ENCODE measurements at places on chromosomes 5 and 9.

- no peak for DNase-seq
Observed at GRCh38 chr9:20395651-20396050, 226.6 kb downstream of the MLLT3 start.

DNA sequence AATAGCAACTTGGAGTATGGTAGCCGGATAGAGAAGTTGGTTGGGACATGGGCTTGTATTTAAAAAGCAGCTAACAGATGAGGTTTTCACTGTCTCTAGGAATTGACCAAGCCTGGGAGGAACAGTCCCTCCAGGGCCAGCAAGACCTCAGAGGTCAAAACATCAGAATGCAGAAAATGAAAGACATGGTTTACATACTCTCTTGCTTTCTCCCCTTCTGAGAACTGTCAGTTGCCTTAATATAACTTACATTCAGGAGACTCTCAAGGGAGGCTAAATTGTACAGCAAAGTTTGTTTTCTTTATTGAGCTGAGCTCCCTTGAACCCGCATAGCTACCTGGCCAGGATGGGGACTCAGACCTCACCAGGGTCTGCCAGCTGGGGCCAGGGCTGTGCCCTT is 179.3 kb downstream of the GAS1 start:
- DNase-seq: no peak

DNA sequence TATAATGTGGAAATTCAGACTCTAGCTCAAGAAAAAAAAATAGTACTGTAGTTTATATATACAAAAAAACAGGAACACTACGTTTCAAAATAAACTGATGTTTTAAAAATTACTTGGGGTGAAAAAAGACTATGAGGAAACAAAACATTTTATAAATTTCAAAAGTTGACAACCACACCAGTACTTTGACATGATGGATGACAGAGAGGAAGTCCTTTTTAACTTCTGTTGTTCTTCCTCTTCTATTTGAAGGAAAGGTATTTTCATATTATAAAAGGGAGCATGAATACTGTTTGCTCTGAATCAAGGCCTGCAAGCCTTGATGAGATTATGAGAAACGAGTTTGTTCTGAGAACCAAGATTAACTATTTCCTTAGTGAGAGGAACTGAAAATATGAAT is 456.9 kb downstream of the TAF11L14 start:
- no peak for DNase-seq

DNA sequence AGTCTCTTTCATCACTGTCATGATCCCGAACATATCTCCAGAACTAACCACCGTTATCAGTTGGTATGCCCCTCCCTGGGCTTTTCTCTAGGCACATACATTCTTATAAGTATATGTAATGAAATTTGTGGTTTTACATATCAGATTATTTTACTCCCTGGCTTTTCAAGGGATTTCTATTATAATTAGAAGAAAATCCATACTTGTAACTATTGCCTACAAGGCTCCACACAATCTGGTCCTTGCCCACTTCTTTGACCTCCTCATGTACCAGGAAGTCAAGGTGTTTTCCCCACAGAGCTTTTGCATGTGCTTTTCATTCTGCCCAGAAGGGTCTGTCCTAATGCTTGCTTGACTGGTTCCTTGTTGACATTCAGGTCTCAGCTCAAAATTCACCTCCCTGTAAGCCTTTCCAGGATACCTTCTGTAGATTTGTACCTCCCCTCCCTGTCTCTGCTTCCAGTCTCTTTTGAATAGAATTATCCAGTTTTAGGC is 33.6 kb upstream of the HSD17B4 start:
- no peak for DNase-seq

GRCh38 chr9:109346904-109347303 is 26.0 kb upstream of the EPB41L4B start:
- no peak for DNase-seq

DNA sequence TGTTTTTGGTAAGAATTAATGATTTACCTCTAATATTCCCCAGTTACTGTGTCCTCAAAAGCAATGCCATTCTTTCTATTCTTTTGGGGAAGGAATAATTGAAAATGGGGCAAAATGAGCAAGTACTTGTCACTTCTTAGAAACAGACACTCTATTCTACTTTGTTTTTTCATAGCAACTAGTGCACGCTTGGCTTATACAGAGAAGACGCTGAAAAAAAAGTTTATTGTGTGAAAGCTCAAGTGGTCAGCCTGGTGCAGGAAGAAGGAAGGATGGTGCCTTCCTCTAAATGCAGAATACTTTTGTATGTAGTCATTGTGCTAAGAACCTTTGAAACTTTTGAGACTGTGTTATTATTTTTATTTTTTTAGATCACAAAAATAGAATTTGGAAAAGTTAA is 29.6 kb downstream of the ANKDD1B start:
- DNase-seq: no peak

GRCh38 chr5:139312075-139312474 is 18.5 kb downstream of the MATR3 start:
- no peak for DNase-seq
